ENCODE measurements at places on chromosomes 6 and 20. TPM values are rescaled to one million over a fixed set of nuclear protein-coding genes. Genes with fewer than 3 reads are reported as not detected.
A peak's percentile ranks its signal among the peaks of the same experiment; 100 is the strongest.

DNMT3B gene
- 2.1 TPM for total RNA-seq

OOEP gene
- total RNA-seq, result not detected

GRCh38 chr6:6736791-6737654, 148.5 kb downstream of the LY86 start:
- peak; percentile 83 for DNase-seq

DNA sequence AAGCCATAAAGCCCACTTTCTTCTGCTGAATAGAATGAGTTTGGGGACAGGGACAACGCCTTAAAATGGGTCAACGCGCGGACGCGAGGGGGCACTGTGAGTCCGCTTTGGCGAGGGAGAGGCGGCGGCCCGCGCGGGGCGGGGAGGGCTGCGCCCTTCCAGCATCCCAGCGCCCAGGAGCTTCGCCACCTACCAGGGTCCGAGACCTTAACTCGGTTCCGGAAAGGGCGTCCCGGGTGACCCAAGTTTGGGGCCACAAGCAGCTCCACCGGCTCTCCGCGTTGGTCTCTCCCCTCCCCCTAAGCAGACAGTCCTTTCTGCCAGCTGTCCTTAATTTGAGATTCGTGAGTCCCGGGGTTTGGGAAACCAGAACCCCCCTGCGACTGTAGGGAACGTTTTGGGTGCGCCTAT, 1.8 kb upstream of the SAMD5 start:
- peak; percentile 88 for DNase-seq

DNA sequence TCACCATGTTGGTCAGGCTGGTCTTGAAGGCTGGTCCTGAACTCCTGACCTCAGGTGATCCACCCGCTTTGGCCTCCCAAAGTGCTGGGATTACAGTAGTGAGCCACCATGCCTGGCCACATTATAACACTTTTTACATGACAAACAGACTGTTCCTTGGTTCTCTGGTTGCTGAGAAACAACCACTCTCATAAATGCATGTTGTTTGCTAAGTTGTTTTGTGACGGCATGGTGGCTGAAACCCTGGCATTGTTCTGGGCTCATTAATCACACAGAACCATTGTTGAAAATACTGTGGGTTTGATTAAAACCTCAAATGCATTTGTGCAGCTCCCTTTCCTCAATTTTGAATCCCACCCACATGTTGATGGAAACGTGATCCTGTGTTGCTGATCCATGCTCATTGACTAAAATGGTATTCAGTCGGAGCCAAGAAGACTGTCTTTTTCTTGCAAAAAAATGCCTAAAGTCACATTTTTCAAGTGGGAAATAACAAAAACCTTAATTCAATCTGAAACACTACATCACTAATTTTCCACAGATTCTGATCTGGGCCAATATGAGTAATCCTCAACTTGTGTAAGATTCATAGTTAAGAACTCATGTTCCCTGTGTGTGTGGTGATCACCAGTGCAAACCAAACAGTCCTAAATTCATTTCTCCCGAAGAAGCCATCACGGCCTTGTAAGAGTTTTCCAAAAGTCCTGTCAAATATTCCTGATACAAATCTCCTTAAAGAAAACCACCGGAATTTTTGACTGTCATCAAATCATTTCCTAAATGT, 132.8 kb downstream of the FNDC1 start:
- DNase-seq, result no peak

DNA sequence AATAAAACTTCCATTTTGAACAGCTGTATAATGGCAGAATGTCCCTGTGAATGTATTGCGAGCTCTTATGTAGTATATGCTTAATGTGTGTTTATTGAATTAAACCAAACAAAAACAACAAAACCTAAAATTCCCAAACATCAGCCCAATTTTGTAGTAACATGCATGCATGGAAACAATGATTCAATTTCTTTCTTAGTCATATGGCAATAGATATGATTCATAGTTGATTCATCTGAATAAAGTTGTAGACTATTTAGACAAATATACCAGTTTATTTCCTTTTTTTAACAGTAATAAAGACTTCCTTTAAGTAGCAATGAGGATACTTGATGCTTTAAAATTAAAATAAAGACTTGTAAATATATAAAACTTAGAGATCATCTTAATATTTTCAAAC, 670.6 kb downstream of the CD109 start:
- no peak for DNase-seq

DNA sequence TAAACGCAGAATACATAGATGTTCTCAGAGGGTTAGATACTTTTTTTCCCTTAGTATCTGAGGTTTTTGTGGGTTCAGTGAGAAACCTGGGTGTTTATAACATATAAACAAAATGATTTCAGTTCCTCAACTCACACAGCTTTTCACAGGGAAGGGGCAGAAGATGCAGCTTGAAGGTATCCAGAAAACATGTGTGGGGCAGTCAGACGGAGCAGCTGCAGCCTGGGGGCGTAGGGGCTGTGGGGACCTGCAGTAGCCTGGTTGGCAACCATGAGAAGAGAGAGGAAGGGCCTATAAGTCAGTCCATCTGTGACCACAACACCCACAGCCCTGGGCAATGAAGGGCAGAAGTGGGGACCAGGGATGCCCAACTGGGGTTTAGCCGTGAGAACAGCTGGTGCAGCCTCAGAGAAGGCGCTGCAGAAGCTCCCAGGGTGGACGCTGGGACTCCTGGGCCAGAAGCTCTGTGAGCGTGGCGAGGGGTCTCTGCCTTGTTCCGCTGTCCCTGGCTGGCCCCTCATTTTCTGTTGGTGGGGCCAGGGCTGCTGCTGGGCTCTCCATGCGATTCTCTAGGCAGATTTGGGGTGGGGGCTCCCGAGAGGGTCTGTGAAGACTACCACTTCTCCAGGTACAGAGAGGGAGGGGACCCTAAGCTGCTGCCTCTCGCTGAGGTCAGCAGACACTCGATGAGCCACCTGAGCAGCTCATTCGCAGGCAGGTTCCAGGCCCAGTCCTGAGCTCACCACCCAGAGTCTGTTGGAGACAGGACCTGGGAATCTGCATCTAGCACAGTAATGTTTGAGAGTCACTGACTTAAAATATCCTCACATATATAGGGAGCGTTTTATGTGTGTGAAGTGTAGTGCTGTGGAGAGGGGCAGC, 181.2 kb downstream of the ZDHHC14 start:
- DNase-seq, result no peak

- DNase-seq, result no peak
Measured at GRCh38 chr6:104855507-104855906, 4.2 kb downstream of the HACE1 start.

DNA sequence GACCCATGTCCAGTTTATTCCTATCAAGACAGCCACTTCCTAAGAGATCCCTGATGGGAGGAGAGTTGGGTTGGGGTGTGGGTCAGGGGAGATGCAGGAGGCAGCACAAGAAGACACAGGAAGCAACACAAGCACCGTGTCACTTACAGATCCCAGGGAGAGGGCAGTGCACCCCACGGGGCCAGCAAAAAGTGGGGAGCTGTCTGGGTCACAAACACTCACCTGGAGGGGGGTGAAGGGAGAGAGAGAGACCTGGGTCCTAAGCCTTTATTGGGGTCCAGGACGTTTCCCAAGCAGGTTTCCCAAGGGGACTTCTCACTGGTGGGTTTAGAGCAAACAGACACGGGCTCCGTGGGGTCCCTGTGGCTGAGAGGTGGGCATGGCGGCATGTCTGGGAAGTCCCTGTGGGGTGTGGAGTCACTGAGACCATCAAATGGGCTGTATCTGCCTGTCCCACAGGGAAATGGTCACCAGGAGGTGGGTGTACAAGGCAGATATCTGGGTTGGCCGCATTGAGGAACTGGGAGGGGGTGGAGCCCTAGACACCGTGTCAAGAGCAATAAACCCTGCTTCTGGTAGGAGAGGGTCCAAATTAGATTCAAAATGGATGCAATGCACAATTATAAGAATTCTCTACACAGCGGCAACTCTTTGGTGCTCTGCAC, 1.6 kb upstream of the CD93 start:
- no peak for DNase-seq
